ENCODE measurements at places on chromosomes 6 and 20.
A peak's percentile ranks its signal among the peaks of the same experiment; 100 is the strongest.

- DNase-seq = no peak
These were observed 48.8 kb upstream of the KIF25 start for GRCh38 chr6:167948716-167949115.

- DNase-seq = no peak
These were observed 575.9 kb upstream of the NOX3 start for GRCh38 chr6:156031516-156031915.

GRCh38 chr6:4085332-4085700 lies 6.4 kb upstream of the FAM217A start:
- DNase-seq = no peak

GRCh38 chr6:71124340-71124739 lies 164.3 kb upstream of the OGFRL1 start:
- no peak for DNase-seq

DNA sequence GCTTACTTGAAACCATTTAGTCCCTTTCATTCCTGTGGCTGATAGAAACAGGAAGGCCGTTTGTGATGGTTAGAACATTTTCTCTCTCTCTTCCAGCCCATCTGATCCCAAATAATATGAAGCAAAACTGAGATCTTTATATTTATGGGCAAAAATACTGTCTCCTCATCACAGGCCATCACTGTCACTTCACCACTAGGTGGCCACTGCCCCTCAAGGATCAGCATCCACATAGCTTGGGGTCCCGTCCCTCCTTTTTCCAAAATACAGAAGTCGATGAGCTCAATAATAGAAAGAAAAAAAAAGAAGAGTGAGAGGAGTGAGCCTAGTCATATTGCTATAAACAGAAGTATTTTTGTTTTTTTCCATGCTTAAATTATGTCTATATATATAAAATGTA lies 46.4 kb upstream of the LAMP5 start:
- DNase-seq = no peak

DNA sequence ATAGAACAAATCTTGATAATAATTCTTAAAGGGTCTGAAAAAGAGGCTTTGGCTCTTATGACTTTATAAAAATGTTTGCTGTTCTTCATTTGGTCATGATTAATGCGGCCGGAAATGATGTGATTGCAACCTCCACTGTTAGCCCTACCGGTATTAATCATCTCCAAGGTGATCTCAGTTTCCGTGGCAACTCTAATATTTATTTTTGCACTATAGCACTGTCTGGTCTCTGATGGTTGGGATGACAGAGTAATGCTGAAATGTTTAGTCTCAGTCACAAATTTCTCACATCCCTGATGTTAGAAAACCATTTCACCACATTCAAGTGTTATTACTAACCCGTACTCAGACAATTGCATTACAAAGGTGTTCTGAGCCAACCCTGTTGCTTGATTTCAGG lies 87.4 kb downstream of the TMEM200A start:
- no peak for DNase-seq

- DNase-seq = no peak
These were observed 102.9 kb upstream of the KCNG1 start for GRCh38 chr20:51125780-51126179.

DNA sequence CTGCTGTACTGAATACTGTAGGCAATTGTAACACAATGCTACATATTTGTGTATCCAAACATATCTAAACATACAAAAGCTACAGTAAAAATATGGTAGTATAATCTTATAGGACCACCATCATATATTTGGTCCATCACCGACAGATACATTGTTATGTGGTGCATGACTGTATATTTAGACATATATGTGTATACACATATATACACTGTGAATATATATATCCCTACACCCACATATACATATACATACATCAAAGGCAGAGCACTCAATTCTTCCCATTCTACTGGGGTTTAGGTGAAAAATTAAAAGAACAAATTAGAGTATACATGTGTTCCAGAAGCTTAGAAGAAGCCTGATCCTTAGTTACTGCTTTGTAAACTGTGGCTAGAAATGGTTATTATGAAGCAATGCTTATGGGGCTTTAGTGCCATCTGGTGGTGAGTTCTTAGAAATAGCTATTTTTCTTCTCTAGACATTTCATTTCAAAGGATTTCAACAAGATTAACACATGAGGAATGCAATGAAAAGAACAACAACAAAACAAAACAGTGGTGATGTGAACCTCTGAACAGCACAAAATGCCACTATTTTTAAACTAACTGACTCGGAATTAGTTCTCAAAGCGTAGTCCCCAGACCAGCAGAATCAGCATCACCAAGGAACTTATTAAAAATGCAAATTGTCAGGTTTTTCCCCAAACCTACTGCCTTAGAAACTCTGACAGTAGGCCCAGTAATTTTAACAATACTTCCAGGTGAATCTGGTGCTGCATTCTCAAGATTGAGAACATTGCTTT lies 38.0 kb downstream of the PKHD1 start:
- DNase-seq = no peak

DNA sequence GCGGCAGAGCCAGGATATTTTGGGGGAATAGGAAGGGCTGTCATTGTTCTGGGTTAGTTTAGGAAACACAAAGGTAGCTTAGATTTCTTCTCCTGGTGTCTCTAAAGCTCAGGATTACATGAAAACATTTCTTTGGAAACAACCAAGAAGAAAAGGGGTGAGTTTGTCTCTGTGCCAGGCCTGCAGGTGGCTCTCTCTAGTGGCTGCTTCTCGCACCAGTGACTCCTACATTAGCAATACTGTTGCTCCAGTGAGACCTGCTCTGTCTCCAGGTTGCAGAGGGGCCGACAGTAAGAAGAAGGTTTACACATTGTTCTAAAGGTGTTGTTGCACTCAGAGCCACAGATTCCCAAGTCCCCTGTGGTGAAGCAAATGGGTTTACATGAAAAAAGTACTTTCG lies 104.6 kb upstream of the GLP1R start:
- no peak for DNase-seq

GRCh38 chr6:105839266-105839665 lies 246.9 kb upstream of the PRDM1 start:
- DNase-seq = no peak

DNA sequence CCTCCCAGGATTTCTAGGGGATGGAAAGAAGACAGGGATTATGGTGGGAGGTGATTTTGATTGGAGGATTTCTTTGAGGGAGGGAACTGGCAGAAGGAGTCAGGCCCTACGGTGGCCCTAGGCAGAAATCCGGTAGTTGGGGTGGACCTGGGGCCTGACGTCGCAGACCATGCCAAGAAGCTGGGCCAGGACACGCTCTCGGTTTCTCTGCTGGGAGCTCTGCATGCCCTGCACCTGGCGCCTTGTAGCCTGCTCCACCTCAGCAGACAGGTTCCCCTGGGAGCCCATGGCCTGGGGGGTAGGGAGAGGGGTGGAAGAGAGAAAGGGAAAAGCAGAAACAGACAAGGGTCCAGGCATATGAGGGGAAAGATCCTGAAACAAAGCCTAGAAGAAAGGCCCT lies 1.1 kb downstream of the ATP6V1G2 start:
- no peak for DNase-seq

- DNase-seq = no peak
These were observed 42.2 kb downstream of the ZHX3 start for GRCh38 chr20:41275301-41275731.

DNA sequence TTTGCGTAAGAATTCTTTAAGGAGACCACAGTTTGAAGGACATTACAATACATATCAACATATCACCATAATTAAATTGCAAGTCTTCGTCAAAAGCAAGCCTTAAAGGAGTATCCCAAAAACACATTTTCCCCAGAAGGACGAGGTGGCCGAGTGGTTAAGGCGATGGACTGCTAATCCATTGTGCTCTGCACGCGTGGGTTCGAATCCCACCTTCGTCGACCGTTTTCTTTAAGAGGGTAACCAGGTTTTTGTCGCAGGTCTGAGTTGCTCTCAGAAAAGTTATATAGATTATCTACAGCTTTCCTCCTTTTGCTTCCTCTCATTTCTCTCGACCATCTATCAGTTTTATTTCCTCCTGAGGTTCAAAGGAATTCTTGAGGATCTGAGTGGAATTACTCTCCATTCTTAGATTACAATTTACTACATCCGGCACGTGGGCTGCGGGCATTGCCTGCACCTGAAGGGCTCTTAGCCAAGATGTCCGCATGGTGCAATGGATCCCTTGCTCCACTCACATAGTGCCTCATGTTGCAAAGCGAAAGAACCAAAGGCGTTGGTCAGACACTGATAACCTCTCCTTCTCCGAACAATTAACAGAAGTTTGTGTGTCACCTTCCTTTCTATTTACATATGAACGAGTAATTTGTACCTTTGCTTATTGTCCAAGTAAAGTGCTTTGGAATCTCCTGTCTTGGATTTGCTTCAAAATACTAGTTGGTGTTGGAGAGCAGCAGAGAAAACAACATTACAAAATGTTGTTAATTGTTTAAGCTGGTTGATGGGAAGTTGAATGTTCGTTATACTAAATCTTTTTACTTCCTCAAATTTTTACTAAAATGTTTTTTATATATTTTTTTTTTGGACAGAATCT lies 14.0 kb downstream of the POM121L2 start:
- peak; percentile 62 for DNase-seq

- DNase-seq = peak; percentile 89
These were observed 68.5 kb downstream of the MRPL14 start for GRCh38 chr6:44058617-44059358.

GRCh38 chr6:34200340-34200971 lies 36.2 kb upstream of the HMGA1 start:
- DNase-seq = no peak

- no peak for DNase-seq
These were observed 370.8 kb downstream of the LAMA2 start for GRCh38 chr6:129253727-129254126.

GRCh38 chr20:45771182-45771759 lies 20.4 kb downstream of the WFDC3 start:
- peak; percentile 74 for DNase-seq

GRCh38 chr20:53216856-53217576 lies 244.9 kb downstream of the TSHZ2 start:
- peak; percentile 53 for DNase-seq

GRCh38 chr6:93317592-93317991 lies 101.8 kb downstream of the EPHA7 start:
- no peak for DNase-seq

DNA sequence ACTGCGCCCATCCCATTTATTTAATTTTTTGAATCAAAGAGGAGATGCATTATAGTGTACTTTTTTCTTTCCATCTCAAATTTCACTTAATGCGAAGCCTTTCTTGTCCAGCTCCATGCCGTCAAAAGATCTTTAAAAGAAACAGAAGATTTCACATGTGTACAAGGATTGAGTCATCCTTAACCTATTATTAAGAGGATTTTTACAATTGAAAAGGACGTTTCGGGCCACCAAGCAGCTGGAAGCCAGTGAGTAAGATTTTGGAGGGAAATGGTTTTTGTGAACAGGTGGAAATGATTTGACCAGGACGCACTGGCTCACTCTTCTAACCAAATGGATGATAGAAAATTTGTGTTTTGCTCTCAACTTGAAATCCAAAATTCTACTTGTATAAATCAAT lies 15.1 kb upstream of the CCDC170 start:
- no peak for DNase-seq

DNA sequence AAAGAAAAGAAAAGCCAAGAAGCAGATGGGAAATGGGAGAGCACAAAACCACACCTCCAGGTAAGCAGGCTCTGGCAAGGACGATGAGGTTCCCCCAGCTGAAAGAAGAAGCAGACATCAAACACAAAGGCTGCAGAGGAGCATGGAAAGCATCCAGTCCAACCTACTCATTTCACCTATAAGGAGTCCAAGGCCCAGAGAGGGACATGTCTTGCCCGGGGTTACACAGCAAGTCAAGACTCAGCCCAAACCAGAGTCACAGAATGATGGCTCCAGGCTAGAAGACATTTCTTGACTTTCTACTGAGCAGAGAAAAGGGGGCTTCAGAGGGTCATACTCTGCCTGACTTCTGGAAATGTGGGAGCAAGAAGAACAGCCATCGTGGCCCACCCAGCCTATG lies 45.6 kb upstream of the FOXP4 start:
- DNase-seq = no peak

GRCh38 chr6:96184798-96185197 lies 169.0 kb downstream of the FUT9 start:
- DNase-seq = no peak

GRCh38 chr6:164469276-164469949 lies 840.0 kb downstream of the C6orf118 start:
- no peak for DNase-seq

- DNase-seq = no peak
These were observed 330.2 kb downstream of the EPM2A start for GRCh38 chr6:145405006-145405551.

- no peak for DNase-seq
These were observed 351.9 kb upstream of the PRND start for GRCh38 chr20:4369798-4370124.

GRCh38 chr20:18276821-18277220 lies 11.5 kb upstream of the ZNF133 start:
- DNase-seq = peak; percentile 70

DNA sequence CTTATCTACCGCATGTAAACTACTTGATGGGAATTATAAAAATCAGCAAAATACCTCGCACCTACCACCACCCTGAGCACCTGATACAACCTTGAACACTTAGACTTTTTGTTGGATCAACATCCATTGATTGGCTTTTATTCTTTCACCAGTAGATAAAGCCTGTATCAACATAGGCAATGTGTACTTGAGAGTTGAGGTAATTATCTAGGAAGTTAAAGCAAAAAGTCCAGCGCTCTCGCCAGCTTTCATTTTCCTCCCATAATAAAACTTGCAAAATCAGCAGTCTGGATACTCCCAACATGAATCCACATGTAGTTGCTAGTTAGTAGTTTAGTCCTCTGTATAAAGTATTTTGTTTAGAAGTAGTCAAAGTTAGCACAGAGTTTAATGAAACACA lies 132.0 kb upstream of the PRDM1 start:
- no peak for DNase-seq

DNA sequence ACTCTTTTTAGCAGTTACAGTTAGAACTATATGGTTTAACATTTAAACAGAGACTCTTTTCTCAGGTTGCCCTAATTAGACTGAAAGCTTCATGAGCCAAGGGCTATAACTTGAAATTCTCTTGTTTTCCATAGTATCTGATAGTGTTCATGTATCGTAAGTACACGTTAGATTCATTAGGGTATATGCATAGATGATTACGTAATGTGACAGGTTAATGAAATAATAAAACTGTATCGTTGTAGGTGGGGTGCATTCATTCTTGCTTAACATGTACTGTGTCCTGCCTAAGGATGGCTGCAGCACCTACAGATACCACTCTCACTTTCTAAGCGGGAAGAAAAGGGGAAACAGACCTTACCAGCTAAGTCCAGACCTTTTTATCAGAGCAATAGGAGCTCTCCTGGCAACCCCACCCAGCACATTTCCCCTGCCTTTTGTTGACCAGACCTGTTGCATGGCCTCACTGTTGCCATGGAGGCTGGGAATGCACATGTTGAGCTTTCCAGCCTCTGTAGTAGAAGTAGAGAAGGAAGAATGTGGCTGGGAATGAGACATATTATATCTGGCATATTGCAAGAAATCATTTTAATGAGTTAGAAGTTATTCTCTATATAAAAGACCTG lies 83.0 kb downstream of the MAP3K4 start:
- no peak for DNase-seq

Measured in PC-9 (cell line).